Smooth muscle cell of bladder (primary cell): ENCODE measurements at places on chromosomes 13 and 19. TPM values are rescaled to one million over a fixed set of nuclear protein-coding genes. Genes with fewer than 3 reads are reported as not detected.

Gene GPX4
- total RNA-seq: 344 and 573 TPM in 2 replicates

Gene URAD
- total RNA-seq: not detected in 2 replicates

Gene NPHS1
- not detected in 2 replicates for total RNA-seq

Gene APC2
- 0.09 and 0.28 TPM in 2 replicates for total RNA-seq

Gene HSH2D
- total RNA-seq: not detected in 2 replicates

Gene ZNF493
- 22.0 and 27.5 TPM in 2 replicates for total RNA-seq

Gene CLEC4G
- total RNA-seq: not detected in 2 replicates

Gene ZNF563
- 3.7 and 5.2 TPM in 2 replicates for total RNA-seq

Gene RDH8
- total RNA-seq: not detected in 2 replicates

Gene TNFSF9
- total RNA-seq: 0.28 and 0.37 TPM in 2 replicates

Gene ZBTB32
- total RNA-seq: not detected in 2 replicates
